ENCODE measurements at places on chromosomes 11 and 22. TPM values are rescaled to one million over a fixed set of nuclear protein-coding genes. Genes with fewer than 3 reads are reported as not detected.

DNA sequence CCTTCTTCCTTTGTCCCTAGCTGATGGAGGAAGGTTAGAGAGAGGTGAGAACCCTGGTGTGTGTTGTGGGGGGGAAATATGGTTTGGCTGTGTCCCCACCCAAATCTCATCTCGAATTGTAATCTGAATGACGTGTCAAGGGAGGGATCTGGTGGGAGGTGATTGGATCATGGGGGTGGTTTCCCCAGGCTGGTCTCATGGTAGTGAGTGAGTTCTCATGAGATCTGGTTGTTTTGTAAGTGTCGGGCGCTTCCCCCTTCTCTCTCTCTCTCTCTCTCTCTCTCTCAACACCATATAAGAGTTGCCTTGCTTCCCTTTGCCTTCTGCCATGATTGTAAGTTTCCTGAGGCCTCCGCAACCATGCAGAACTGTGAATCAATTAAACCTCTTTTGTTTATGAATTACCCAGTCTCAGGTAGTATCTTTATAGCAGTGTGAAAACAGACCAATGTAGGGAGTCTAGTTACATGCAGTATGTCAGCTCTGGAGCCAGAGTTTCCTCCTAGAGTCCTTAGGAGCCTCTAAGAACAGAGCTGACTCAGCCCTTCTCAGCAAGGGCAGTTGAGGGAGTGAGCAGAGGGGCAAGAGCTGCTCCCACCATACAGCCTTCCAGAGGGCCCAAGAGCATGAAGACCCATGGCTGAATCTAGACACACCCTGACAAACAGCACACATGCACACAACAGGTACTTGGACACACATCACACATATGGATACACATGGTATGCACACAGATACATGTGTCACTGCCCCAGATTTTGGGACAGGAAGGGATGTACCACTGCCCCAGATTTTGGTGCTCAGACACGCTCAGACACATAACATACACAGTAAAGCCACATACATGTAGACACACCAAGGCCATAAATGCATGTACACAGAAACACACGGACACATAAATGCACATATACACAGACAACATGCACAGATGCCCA is 12.9 kb upstream of the LRRC32 start:
- no peaks in the 10 kb centered on the region for H3K36me3 ChIP-seq
- DNase-seq, result no peak
- no peak overlapping the region for H3K27ac ChIP-seq
- H3K4me3 ChIP-seq, result no peak overlapping the region

DNA sequence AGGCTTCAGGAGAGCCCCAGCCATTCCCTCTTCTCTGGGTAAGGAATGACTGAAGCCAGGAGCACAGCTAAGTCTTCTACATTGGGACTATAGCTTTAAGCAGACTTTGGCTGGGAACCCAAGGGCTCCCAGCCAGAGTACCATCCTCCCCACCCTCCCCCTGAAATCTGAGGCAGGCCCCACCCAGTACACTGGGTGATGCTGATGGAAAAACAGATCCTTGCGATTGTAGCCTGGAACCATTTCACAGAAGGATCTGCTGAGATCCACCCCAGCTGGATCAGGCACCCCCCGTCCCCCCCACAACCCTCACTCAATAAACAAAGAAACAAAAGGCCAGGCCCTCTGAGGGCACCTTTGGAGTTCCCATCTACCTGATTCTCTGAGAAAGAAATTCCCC is 39.8 kb downstream of the IL18BP start:
- H3K4me3 ChIP-seq, result no peak overlapping the region
- no peak overlapping the region for H3K27ac ChIP-seq
- H3K4me1 ChIP-seq, result peaks cover 4% of the 10 kb centered on the region
- DNase-seq, result no peak
- peaks cover 3% of the 10 kb centered on the region for H3K36me3 ChIP-seq

The FOLH1 gene
- not detected for total RNA-seq

The OR52I2 gene
- not detected for total RNA-seq

DNA sequence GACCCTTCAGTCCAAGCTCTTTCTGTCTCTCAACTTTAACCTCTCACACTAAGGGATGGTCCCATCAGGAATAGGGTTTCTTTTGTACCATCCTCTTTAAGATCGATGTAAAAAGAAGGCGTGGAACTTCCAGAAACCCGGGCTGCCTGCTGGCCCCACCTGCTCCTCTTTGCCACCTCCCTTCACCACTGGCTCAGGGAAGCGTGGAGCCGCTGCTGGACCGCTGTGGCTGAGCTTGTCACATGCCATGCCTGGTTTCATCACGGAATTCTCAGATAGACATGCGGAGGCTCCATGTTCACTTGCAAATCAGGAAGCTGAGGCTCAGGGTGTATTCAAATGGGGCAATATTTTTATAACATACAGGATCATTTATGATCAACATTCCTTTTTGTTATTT is 399.7 kb downstream of the BRD1 start:
- no peak overlapping the region for H3K27ac ChIP-seq
- no peaks in the 10 kb centered on the region for H3K4me1 ChIP-seq
- H3K27me3 ChIP-seq, result peaks cover 46% of the 10 kb centered on the region

DNA sequence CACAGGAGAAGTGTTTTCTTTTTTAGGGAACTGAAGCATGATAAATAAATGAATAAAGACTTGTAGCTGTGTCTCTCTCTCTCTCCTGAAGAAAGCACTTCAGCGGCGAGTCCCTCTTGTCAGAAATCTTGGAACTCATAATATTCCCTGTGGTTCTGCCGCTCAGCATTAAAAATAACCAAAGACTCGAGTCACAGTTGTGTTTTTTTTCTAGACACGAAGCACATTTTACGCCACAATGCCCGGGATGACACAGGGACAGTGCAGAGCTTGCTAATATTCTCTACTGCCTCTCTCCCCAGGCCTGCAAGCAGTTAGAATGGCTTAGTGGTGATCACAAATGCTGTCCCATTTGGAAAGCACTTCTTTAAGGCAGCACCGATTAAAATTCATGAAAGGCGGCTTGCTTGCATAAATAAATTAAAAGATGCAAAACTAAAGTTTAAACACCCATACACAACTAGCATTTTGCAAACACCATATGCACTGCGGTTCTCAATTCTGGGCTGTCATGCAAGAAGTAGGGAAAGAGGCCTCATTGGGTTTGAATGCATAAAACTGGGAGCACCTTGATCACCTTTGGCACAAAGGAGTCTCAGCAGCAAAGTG is 597.4 kb downstream of the SOX6 start:
- peaks cover 27% of the 10 kb centered on the region for H3K4me1 ChIP-seq
- H3K36me3 ChIP-seq, result peaks cover 5% of the 10 kb centered on the region
- no peak for DNase-seq
